ENCODE measurements at places on chromosomes 3 and 15.

GRCh38 chr3:188759336-188760005 is 412.3 kb upstream of the TPRG1 start:
- no peak for DNase-seq

DNA sequence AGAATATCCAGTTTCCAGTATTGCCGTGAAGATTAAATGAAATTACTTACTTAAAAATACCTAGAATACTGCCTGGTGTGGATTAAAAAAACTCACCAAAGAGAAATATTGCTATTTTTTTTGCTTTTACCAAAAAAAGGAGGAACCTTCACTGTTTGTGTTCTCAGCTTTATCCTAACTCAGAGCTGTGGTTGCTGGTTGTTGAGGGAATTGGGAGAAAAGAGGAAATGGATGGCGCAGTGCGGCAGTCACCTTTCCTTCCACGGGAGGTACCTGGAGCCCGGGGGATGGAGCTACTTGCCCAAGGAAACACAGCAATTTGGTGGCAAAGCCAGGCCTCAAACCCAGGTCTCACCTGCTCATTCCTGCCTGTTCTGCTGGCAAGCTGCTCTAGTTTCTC is 270.3 kb downstream of the RPLP1 start:
- no peak for DNase-seq

DNA sequence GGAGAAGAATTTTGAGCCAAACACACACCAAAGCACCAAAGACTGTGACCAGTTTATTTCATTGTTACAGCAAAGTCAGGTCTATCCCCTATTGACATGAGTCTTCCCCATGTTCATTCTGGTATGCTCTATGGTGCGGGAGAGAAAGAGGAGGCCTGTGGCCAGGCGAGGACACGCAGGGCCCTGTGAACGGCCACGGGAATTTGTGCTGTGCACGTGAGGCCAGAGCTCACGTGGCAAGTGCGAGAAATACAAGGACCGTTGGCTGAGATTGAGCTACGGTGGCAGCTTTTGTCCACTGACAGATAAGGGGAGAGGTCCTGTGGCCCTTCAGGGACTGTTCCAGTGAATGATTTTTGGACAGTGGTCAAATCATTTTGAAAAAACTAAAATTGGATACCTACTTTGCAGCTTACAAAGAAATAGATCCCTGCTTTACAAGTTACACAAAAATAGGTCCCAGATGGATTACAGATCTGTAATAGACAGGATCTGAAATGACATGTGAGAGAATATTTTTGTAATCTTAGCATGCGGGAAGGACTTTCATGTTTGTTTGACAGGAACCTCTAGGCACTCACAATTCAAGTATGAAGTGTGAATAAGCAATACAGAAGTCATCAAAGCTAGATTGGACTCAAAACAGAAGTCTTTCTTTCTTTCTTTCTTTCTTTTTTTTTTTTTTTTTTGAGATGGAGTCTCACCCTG is 9.2 kb downstream of the ZSCAN2 start:
- DNase-seq: no peak

GRCh38 chr3:72176537-72177041 is 391.6 kb upstream of the PROK2 start:
- peak; percentile 96 for DNase-seq

GRCh38 chr15:62124176-62124972 is 40.7 kb downstream of the C2CD4B start:
- peak; percentile 56 for DNase-seq

GRCh38 chr3:24614359-24614758 is 119.7 kb upstream of the THRB start:
- DNase-seq: no peak

GRCh38 chr3:24508423-24508839 is 13.8 kb upstream of the THRB start:
- DNase-seq: no peak

GRCh38 chr15:63482874-63483323 is 21.5 kb upstream of the USP3 start:
- DNase-seq: no peak

DNA sequence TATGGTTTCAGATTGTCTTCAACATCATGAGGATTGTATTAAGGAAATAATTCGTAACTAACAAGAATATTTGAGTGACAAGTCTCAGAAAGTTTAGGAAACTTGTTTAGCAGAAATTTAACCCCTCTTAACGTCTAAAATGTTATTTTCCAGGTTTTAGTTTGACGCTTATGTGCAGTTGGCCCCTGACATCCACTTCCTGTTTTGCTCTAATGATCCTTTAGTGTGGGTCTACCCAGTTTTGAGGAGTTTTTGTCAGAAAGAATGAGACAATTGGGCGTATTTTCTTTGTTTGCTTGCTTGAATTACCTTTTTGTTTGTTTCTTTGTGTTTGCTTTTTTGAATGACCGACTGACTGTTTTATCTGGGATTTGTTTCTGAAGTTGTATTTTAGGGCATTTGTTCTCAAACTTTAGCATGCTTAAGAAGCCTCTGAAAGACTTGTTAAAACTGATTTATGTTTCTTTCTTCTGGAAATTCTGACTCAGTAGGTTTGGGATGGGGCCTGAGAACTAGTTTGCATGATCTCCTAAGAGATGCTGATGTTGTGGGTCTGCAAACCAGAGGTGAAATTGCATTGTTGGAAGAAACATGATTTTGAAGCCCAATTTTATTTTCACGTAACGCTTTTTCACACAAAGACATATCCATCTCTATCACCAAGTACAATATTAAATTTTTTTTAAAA is 20.6 kb downstream of the RBMS3 start:
- DNase-seq: no peak

DNA sequence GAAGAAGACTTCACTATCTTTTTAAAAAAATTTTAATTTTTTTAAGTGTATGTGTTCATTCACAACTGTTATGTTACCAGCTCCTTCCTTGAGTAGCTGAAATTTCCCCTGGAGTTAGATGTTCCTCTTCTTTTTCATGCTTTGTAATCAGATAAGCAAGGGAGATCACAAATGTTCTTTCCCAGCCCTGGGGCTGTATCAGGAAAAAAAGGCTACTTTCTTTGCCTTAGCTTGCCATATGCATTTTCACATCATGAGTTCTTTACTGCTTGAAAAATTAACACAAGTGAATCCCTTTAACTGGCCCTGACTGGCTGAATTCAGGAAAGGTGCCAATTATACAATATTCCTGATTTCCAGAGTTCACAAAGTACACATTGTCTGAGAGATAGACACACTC is 353.2 kb upstream of the ATP11B start:
- no peak for DNase-seq

- no peak for DNase-seq
Measured at GRCh38 chr15:71716990-71717389, 93.4 kb upstream of the NR2E3 start.

- DNase-seq: no peak
Measured at GRCh38 chr15:58793862-58794261, 22.8 kb downstream of the MINDY2 start.

DNA sequence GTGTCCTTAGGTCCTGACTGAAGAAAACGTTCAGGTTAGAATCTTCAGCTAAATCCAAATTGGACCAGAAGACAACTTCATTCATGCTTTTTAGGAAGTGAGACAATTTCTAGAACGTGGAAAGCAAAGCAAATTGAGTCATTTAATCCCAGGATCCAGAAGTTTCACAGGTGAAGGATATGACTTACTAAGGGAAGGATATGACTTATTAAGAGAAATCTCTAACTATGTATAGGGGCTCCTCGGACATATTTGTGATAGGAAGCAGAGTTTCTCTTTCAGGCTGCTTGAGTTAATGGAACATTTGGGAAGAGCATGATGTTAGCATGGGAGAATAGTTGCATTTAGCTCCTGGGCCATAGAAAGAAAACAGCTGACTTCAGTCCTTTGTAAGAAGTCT is 16.1 kb upstream of the PLOD2 start:
- DNase-seq: no peak

GRCh38 chr3:38574411-38575278 is 74.8 kb downstream of the SCN5A start:
- DNase-seq: no peak

- DNase-seq: no peak
Measured at GRCh38 chr3:30286007-30286669, 320.3 kb upstream of the TGFBR2 start.

GRCh38 chr3:140572334-140572733 is 105.5 kb upstream of the TRIM42 start:
- DNase-seq: no peak

GRCh38 chr3:115520241-115520640 is 103.1 kb upstream of the GAP43 start:
- DNase-seq: no peak

GRCh38 chr15:63610209-63610841 is 13.1 kb downstream of the FBXL22 start:
- peak; percentile 87 for DNase-seq

DNA sequence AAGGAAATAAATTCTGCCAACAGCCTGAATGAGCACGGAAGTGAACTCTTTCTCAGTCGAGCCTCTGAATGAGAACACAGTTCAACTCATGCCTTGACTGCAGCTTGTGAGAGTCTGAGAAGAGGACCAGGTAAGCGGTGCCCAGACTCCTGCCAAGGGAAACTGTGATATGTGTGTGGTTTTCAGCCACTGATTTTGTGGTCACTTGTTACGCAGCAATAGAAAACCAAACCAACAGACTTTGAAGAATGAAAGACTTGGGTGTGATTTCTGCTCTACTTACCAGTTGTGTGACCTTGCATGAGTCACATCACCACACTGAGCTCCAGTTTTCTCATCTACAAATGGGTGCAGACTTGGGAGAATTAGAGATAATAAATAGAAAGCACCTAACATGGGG is 30.6 kb upstream of the FAM107A start:
- peak; percentile 53 for DNase-seq

GRCh38 chr3:70856414-70857162 is 544.1 kb upstream of the MDFIC2 start:
- DNase-seq: peak; percentile 5

DNA sequence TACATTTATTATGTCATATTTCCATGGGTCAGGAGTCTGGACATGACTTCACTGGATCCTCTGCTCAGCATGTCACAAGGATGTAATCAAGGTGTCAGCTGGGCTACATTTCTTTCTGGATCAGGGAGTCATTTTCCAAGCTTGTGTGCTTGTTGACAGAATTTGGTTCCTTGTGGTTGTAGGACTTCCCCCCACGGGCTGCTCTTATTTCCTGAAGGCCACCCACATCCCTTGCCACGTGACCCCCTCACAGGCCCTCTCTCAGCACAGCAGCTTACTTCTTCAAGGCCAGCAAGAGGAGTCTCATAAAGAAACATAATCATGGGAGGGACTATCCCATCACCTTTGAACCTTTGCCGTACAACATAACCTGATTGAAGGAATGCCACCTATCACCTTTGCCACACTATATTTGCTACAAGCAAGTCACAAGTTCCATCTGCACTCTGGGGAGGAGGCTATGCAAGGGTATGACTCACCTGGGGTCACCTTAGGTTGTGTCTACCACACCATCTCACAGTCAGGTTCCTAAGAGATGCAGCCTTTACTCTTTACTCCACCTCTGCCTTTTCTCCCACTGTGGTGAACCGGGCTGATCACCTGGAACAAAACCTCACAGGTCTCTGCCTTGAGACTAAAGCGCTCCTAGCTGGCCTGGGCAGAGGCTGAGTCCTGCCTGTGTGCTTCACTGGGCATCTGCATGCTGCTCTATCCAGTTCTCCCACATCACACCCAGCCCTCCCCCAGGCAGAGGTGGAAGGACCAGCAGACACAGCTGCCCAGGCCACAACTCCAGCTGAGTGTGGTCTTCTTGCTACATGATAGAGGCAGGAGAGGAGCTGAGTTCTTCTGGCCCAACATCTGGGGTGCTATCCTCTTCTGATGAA is 13.5 kb downstream of the RAB6B start:
- DNase-seq: no peak

GRCh38 chr3:69065318-69065964 is 13.3 kb upstream of the TMF1 start:
- no peak for DNase-seq

DNA sequence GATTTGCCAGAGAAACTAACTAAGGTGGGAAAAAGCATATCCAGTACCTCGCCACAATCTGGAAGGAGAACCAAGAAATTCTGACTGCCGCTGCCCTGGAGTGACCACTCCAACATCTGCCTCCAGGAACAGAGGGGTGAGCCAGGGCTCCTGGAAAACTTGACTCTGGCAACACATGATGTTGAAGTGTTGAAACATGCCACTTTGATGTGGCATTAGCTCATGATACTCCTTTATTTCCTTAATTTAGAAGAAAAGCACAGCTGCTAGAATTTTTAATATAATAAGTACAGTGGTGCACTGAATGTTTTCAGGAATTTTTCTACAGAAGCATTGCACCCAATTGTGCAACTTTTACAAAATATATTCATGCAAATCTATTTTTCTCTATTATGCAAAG is 109.9 kb upstream of the BCL6 start:
- no peak for DNase-seq

- DNase-seq: no peak
Measured at GRCh38 chr15:78073046-78073787, 4.3 kb downstream of the TBC1D2B start.

DNA sequence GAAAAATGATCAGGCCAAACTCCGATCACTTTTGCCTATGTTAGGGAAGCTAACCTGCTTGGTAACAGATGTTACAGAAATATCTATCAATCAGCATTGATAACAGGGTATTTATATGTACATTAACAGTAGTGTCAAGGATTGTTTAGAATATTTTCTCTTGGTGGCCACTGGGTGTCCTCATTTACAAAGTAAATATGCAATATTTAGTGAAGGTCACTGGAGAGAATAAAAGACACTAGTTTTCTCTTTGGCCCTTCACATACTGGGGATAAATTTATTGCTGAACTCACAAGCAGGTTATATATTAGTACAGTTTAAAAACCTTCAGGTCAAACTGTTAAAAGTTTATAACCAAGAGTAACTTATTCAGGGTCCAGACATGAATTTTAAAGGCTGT is 69.0 kb downstream of the TIGIT start:
- DNase-seq: peak; percentile 28

DNA sequence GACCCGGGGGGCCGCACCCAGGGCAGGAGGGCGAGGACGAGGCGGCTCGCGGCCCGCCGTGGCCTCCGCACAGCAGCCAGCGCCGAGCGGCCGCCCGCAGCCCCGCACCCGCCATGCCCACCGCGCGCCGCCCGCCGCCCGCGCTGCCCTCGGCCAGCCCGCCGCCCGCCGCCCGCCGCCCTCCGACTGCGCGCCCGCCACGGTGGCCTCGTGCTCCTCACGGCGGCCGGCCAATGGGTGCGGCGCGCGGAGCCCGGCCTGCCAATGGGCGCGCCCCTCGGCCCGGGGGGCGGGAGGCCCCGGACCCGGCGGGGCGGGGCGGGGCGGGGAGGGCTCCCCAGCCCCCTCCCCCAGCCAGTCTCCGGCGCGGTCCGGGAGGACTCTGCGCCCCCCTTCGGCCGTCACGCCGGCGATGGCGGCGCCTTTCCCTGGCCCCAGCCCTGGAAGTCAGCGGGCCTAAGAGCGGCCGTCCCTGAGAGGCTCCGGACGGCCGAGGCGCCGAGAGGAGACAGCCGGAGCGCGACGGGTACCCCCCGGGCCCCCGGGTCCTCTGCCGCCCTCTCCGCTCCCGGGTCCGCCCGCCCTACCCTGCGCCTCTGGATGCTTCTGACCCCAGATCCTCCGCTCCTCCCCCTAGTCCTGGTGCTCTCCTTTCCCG is at the start of gene NT5DC2:
TSS of gene NT5DC2 (minus strand) at position 235 of the 658 bp plus-strand sequence. CDS start at position 115, 120 bp downstream.
- peak; percentile 83 for DNase-seq

GRCh38 chr15:101332061-101332467 is 37.0 kb upstream of the SNRPA1 start:
- no peak for DNase-seq

Data from GM12865 (cell line).